KG1 (cell line): ENCODE measurements at places on chromosomes 16 and 17.
A peak's percentile ranks its signal among the peaks of the same experiment; 100 is the strongest.

DNA sequence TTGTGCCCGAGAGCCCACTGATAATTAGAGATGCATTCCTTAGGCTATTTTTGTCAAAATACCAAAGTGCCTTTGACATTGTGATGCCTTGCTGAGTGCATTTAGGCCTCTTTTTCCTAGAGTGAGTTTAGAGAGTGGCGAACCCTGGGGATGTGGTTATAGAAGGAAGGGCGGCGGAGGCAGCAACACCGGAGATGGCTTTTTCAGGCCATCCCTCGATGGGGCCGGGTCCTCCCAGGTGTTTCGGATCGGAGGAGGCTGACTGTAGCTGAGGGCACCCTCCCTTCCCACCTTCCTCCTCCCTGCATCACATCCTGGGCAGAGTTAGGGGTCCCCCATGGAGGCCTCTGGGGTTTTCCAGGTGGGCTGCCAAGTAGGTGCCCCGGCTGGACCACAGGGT lies 6.6 kb upstream of the SNAI3 start:
- DNase-seq, result no peak

- DNase-seq, result no peak
Measured at GRCh38 chr17:17738901-17739300, 57.6 kb downstream of the RAI1 start.

GRCh38 chr17:29742210-29742513 lies 119.5 kb upstream of the CORO6 start:
- no peak for DNase-seq

- no peak for DNase-seq
Measured at GRCh38 chr17:14057591-14057990, 11.7 kb upstream of the COX10 start.

DNA sequence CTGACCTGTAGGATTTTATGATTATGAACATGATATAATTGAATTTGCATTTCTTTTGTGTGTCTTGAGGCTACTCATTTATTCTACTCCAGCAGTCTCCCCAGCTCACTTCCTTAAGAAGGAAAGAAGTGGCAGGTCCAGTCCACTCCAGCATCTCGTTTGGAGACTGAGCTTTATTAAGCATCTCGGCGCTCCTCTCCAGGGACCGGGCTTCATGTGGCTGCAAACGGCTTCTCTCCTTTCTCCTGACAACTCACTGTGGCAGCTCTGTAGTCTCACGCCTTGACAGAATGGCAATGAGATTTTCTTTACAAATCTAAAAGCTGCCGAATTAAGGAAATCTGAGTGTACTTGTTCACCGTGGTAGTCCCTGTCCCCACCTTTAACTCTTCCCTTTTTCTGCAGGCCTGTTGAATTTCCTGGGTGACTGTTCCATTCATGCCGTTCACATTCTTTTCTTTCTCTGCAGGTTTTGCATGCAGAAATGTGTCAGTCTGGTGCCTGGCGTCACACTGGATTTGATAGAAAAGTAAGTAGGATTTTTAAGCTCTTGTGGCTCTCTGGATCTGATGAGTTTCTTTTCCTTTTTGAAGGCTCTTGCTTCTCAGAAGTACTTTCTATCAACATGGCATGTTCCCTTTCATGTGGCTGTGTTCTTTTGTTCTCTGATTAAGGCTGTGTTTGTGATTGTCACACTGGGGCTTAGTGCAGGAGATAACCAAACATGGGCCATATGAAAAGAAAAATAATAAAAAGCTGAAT lies 200.5 kb upstream of the CHMP6 start:
- DNase-seq, result no peak

DNA sequence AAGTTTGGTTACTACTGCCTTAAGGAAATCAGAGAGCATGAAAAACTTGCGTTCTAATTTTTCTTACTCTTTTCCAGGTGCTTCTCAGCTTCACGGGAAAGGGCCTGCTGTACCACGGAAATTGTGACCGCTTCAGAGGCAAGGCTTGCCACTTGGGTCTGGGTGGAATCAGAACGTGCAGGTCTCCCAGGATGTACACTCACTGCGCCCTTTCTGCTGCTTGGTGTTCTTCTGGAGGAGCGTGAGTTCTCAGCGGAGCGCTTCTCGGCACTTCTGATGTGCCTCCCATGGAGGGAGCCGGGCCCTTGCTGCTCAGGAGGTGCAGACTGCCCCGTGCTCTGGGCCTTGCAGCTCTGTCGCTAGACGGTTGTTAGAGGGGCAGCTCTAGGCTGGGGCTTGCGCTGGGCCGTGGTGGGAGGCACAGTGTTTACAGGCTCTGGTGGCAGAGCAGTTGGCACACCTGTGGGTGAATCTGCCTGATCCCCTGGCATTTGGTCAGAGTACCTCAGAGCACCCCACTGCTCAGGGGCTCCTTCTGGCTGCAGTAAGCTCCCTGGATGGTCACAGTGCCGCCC lies 32.8 kb downstream of the UBN1 start:
- no peak for DNase-seq

DNA sequence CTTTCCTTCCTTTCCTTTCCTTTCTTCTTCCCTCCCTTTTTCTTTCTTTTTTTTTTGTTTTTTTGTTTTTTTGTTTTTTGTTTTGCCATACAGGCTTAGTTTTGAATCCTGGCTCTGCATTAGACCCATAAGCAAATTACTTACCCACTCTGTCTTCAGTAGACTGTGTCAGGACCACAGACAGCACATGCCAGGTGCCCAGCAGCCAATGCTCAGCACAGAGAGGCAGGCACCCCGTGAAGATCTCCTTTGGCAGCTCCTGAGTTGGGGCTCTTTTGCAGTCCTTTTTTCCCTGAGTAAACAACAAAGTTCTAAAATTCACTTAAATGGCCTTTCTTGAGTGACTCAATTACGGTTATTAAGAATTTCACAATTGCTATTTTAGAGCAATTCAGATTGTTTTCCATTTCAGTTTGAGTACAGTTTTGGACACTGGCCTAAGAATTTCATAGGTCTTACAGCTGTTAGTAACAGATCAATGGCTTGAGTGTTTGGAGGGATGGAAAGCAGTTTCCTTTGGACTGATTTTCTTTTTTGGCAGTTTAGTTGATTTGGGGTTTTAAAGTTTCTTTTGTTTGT lies 26.2 kb upstream of the SLC5A11 start:
- no peak for DNase-seq

GRCh38 chr16:72639494-72639893 lies 408.4 kb downstream of the ZFHX3 start:
- no peak for DNase-seq

- DNase-seq, result no peak
Measured at GRCh38 chr17:75849279-75849646, 5.1 kb upstream of the UNC13D start.

DNA sequence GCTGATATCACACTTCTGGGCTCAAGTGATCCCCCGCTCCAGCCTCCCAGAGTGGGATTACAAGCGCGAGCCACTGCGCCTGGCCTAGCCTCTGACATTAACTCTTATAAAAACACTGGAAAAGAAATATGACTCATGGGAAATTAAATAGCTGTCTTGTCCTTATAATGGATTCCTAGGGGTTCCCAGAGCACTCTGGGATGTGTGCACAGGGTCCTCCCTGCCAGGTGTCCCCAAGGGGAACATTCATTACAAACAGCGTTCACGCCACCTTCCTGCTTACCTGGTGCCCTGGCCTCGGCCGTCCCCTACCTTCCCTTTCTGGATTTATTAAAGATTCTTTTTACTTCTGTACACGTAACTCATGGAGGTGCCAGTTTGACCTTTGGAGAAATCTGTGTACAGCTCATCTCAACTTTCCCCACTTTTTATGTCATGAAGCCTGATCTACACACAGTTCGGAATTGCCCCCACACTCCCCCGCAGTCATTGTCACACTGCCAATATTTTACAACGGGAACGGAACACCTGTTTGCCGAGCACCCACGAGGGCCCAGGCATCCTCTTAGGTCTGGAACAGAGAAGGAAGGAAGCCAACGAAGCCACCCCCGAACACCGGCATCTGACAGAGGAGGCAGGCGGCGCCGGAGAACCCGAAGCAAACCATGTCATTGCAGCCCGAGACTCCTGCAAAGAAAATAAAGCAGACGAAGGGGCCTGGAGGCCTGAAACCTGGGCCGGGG lies 39.7 kb upstream of the MEAK7 start:
- DNase-seq, result no peak

DNA sequence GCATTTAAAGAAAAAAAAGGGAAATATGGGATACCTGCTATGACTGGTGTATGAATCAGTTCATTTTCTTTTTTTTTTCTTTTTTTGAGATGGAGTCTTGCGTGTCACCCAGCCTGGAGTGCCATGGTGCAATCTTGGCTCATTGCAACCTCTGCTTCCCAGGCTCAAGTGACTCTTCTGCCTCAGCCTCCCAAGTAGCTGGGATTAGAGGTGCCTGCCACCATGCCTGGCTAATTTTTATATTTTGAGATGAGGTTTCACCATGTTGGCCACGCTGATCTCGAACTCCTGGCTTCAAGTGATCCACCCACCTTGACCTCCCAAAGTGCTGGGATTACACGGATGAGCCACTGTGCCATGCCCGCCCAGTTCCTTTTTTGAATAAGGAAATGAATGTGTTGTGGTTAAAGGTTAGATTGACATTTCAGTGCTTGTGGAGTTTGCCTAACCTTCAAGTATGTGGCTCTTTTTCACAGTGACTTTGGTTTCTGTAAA lies 7.7 kb downstream of the HAPSTR1 start:
- DNase-seq, result no peak

DNA sequence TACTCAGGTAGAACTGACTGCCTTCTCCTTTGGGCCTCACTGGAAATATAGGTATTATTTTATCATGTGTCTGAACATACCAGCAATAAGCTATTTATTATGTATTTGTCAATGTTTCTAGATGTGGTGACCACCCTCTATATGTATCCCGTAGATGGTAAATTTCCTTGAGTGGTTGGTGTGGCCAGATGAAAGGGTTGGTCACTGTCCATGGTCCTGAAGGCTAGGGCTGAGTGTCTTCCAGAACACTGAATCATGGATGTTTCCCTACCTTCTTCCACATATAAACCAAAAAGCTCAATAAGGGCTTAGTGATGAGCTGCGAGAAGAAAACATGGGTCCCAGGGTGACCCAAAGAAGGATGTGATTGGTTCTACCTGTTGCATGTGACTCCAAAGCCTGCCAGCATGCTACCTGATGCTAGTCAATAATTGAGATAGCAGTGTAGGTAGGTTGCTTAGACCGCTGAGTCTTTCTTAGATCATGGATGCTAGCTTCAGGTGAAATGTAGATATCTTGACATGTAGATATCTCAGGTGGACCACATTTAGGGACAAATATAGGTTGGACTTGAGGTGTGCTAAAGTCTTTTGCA lies 150.3 kb downstream of the ASIC2 start:
- no peak for DNase-seq

DNA sequence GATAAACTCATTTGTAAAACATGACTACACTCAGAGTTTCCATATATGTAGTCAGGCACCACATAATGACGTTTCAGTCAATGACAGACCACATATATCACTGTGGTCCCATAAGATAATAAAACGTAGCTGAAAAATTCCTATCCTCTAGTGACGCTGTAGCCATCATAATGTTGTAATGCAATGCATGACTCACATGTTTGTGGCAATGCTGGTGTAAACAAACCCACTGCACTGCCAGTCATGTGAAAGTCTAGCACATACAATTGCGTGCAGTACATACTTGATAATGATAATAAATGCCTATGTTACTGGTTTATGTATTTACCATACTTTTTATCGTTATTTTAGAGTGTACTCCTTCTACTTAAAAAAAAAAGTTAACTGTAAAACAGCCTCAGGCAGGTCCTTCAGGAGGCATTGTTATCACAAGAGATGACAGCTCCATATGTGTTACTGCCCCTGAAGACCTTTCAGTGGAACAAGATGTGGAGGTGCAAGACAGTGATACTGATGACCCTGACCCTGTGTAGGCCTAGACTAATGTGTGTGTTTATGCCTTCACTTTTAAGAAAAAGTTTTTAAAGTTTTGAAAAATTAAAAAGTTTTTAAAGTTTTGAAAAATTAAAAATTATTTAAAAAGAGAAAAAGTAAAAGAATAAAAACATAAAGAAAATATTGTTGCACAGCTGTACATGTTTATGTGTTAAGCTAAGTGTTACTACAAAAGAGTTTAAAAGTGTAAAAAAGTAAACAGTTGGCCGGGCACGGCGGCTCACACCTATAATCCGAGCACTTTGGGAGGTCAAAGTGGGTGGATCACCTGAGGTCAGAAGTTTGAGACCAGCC lies 9.0 kb downstream of the STAT5B start:
- DNase-seq, result no peak

DNA sequence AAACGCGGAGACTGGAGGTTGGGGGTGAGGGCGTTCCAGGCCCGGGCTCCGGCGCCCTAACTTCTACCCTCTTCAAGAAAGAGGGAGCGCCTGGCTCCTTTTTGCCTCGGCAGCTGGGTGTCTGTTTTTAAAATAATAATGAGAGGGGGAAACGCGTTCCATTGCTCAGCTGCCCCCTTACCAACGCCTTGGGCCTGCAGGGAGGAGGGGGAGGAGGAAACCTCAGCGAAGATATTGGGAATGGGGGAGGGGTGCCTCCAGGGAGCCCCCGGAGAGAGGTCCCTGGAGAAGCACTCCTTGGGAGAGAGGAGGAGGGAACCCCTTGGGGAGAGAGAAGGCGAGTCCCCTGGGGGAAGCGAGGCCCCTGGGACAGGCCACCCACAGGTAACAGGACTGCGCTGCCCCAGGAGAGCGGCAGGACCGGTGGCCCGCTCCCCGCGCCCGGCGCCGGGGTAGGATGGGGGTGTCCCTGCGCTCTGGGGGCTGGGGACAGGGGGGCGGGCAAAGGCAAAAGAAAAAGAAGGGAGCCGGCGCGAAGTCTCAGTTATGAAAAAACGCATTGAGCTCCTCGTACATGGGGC lies 2.7 kb downstream of the NEUROD2 start:
- no peak for DNase-seq

DNA sequence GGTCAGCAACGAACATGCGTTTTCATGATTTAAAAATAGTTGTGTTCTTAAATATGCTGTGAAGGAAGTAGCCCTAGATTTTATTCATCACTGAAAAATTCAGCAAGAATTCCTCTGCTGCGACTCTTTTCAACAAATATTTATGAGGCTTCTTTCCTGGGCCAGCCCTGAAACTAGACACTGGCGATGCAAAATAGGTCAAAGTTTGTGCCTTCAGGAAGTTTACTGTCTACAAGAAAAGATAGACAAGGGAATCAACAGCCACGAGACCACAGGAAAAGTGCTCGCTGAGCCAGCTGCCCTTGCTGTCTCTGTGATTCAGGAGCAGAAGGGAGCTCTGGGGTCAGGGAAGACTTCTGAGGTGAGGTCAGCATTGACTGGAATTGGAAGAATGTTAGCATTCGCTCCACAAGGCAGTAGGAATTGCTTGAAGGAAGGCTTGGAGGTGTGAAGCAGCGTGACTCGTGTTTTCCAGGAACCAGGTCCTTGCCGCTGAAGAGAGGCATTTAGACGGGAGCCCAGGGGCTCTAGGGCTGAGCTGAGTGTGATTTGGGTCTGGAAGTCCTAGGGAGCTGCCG lies 1.9 kb upstream of the RPL26 start:
- no peak for DNase-seq

GRCh38 chr17:80832888-80833583 lies 158.6 kb upstream of the CHMP6 start:
- DNase-seq, result peak; percentile 33

DNA sequence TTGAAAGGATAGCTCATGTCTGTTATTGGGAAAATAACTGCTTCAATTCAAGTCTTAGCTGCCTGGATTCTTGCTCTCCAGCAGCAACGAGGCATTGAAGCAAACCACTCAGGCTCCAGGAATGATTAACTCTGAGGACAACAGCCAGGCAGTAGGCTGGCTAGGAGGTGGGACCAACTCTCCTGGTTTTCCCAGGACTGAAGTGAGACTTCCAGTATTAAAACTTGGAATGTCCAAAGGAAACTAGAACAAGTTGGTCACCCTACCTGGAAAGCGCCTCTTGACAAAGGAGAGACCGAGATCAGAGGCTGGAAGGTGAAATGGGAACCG lies 100.7 kb downstream of the SALL1 start:
- DNase-seq, result no peak

- peak; percentile 8 for DNase-seq
Measured at GRCh38 chr16:6682142-6682811, 650.4 kb upstream of the RBFOX1 start.
